ENCODE measurements at places on chromosomes 1 and 21.

- H3K4me1 ChIP-seq, result no peaks in the 10 kb centered on the region
- DNase-seq, result no peak
- H3K27ac ChIP-seq, result no peak overlapping the region
- no peak overlapping the region for H3K4me3 ChIP-seq
Observed at GRCh38 chr1:38831731-38832369, 27.7 kb downstream of the RRAGC start.

DNA sequence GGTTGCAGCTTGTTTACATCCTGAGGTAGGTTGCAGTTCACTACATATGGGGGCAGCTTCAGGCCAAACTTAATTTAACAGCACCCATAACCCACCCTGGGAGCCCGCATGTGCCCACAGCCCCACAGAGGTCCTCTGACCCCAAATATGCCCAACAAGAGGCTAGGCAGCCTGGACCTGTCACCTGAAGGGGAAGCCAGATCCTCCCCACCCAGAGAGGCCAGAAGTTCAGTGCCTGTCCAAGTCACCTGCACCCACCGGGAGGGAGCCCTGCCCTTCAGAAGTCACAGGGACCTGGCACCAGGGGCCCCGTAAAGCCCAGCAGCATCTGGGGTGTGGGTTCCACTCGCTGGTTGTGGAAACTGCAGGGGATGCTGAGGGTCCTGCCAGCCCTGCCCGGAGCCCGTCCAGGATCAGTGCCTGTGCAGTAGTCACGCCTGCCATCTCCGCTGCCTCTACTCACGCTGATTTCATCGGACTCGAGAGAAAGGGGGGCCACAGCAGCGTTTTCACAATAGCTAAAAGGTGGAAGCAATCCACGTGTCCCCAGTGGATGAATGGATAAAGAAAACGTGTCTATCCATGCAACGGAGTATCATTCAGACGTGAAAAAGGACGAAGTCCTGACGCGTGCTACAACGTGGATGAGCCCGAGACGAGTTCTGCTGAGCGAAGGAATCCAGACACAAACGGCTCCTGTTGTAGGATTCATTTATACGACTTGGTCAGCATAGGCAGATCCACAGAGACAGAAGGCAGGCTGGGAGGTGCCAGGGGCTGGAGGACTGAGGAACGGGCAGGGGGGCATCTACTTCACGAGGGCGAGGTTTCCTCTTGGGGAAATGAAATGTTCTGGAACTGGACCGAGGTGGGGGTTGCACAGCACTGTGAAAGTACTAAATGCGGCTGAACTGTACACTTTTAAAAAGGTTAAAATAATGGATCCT lies 33.9 kb upstream of the COL6A2 start:
- DNase-seq, result no peak
- peaks cover 31% of the 10 kb centered on the region for H3K27me3 ChIP-seq
- H3K4me3 ChIP-seq, result no peak overlapping the region
- no peak overlapping the region for H3K27ac ChIP-seq
- H3K36me3 ChIP-seq, result no peaks in the 10 kb centered on the region

- peak; percentile 17 for DNase-seq
- H3K27me3 ChIP-seq, result no peaks in the 10 kb centered on the region
- H3K36me3 ChIP-seq, result peaks cover 3% of the 10 kb centered on the region
- no peak overlapping the region for H3K4me3 ChIP-seq
- peaks cover 14% of the 10 kb centered on the region for H3K4me1 ChIP-seq
Observed at GRCh38 chr1:84847253-84848250, 45.5 kb downstream of the LPAR3 start.

GRCh38 chr1:168835791-168836190 lies 106.8 kb upstream of the DPT start:
- no peak overlapping the region for H3K27ac ChIP-seq
- H3K27me3 ChIP-seq, result no peaks in the 10 kb centered on the region
- H3K36me3 ChIP-seq, result no peaks in the 10 kb centered on the region
- H3K4me1 ChIP-seq, result peaks cover 10% of the 10 kb centered on the region

DNA sequence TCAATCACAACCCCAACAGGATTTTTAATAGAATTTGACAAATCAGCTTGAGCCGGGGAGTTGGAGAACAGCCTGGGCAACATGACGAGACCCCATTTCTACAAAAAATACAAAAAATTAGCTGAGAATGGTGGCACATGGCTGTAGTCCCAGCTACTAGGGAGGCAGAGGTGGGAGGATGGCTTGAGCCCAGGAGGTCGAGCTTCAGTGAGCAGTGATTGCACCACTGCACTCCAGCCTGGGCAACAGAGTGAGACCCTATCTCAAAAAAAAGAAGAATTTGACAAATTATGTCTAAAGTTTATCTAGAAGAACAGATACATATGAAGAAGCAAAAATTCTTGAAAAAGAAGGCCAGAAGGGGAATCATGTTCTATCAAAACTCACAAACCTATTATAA lies 43.2 kb downstream of the FRRS1 start:
- no peaks in the 10 kb centered on the region for H3K4me1 ChIP-seq
- DNase-seq, result no peak
- no peak overlapping the region for H3K27ac ChIP-seq
- H3K27me3 ChIP-seq, result peaks cover 2% of the 10 kb centered on the region
- no peaks in the 10 kb centered on the region for H3K36me3 ChIP-seq
- H3K4me3 ChIP-seq, result no peak overlapping the region

- peaks cover 7% of the 10 kb centered on the region for H3K27me3 ChIP-seq
- H3K4me1 ChIP-seq, result no peaks in the 10 kb centered on the region
- no peak overlapping the region for H3K27ac ChIP-seq
Observed at GRCh38 chr1:112007169-112007568, 17.7 kb upstream of the KCND3 start.

DNA sequence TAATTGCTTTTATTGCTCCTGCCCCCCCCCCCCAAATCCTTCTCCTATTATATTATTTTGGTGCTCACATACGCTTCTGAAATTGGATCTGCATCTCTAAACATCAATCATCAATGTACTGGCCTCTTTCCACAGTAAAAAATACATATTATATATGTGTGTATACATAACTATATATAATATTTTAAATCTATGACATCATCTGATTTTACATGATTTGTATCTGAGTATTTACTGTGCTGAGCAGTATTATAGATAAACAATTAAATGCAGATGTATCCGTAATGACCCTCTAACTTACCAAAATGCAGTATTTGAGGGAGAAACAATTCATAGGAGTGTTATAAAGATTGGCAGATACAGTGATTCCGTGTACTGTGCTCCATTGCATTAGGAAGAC lies 832 bp downstream of the PLPPR4 start:
- no peak overlapping the region for H3K27ac ChIP-seq
- no peak overlapping the region for H3K4me3 ChIP-seq
- DNase-seq, result no peak
- peaks cover 8% of the 10 kb centered on the region for H3K4me1 ChIP-seq

DNA sequence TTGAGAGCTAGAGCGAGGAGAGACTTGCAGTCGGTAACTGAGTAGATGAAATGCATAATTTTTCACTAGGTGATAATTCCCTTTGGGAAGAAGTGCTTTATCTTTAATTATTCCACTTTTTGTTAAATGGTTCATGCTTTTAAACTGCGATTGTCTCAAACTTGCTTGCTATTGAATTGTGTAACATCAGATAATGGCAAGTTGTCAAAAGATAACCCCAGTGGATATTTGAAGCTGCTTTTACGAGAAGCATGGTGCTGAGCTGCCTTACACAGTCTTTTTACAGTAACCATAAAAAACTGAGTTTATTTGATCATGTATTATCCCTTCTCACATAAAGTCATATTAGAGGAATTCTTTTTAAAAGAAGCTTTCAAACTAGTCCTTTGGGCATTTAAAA lies 30.2 kb downstream of the TMEM50B start:
- DNase-seq, result no peak
- no peak overlapping the region for H3K27ac ChIP-seq
- no peak overlapping the region for H3K4me3 ChIP-seq
- H3K36me3 ChIP-seq, result peaks cover 3% of the 10 kb centered on the region
- no peaks in the 10 kb centered on the region for H3K27me3 ChIP-seq

DNA sequence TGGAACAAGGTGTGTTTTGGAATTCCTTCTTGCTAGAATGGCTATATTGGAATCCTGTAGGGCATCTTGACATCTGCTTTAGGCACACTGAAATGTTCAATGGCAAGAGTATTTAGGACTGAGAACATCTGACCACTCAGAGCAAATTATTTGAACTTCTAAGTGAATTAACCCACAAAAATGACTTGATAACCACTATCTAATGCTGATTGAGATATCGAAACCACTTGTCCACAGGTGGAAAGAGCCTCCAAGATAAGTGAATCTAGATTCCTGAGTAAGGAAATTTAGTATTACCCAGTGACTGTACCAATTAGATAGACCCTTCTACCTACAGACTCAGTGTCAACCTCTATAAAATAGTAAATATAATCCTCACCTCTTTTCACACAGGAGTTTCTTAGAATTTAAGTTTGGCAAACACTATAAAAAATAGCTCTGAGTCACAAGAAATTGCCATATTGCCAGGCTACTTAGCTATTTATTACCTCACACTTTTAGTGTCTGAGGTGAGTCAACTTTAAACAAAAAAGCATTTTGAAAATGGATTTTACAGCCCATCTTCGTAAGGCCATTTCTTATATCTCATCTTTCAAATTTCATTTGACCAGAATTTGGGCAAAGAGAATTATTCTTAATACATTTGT lies 421.8 kb downstream of the PTBP2 start:
- H3K4me3 ChIP-seq, result no peak overlapping the region
- H3K27ac ChIP-seq, result no peak overlapping the region
- no peaks in the 10 kb centered on the region for H3K4me1 ChIP-seq
- DNase-seq, result no peak

- no peak for DNase-seq
- H3K4me3 ChIP-seq, result no peak overlapping the region
- H3K4me1 ChIP-seq, result no peaks in the 10 kb centered on the region
- no peaks in the 10 kb centered on the region for H3K36me3 ChIP-seq
- H3K27ac ChIP-seq, result no peak overlapping the region
Observed at GRCh38 chr1:231176421-231176820, 14.6 kb downstream of the TRIM67 start.

- H3K27me3 ChIP-seq, result no peaks in the 10 kb centered on the region
- H3K27ac ChIP-seq, result peak overlapping the region; percentile 77
- H3K4me3 ChIP-seq, result no peak overlapping the region
Observed at GRCh38 chr1:22088331-22088730, 35.8 kb downstream of the CDC42 start.

GRCh38 chr1:56423716-56424115 lies 155.6 kb downstream of the PLPP3 start:
- H3K27ac ChIP-seq, result no peak overlapping the region
- H3K36me3 ChIP-seq, result no peaks in the 10 kb centered on the region
- H3K4me1 ChIP-seq, result no peaks in the 10 kb centered on the region

DNA sequence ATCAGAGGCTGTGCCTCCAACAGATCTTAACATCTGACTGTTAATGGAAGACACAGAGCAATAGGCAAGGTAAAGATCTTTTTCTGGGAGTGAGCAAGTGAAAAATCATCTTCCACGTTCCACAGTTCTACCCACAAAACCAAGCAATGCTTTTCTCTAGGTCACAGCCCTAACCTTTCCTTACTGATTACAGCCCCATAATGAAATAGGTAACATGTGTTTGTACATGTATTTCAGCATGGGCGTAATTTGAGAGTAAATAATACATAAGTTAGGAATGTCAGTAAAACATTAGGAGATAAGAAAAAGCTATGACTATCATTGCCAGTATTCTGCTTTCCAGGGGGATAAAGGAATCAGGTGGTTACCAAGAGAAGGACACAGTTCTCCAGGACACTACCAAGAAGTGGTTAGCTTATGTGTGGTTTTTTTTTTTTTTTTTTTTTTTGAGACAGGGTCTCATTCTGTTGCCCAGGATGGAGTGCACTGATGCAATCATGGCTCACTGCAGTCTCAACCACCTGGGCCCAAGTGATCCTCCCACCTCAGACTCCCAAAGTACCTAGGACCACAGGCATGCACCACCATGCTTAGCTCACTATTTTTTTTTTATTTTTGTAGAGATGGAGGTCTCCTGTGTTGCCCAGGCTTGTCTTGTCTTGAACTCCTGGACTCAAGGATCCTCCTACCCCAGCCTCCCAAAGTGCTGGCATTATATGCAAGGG lies 72.0 kb downstream of the DAP3 start:
- DNase-seq, result no peak
- peaks cover 28% of the 10 kb centered on the region for H3K36me3 ChIP-seq
- no peaks in the 10 kb centered on the region for H3K27me3 ChIP-seq
- H3K4me3 ChIP-seq, result no peak overlapping the region

DNA sequence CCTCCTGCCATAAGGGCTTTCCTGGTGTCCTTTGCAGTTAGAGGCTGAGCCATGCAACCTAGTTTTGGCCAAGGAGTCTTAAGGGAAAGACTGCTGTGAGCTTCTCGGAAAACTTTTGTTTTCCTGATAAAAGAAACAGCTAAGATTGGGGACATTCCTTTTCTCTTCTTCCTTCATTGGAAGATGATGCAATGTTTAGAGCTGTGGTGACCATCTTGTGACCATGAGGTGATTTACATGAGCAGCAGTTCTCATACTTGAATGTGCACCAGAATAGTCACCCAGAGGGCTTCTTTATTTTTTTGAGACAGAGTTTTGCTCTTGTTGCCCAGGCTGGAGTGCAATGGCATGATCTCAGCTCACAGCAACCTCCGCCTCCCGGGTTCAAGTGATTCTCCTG lies 20.4 kb upstream of the SMAP2 start:
- H3K27ac ChIP-seq, result no peak overlapping the region
- no peak overlapping the region for H3K4me3 ChIP-seq
- no peaks in the 10 kb centered on the region for H3K27me3 ChIP-seq
- peaks cover 9% of the 10 kb centered on the region for H3K4me1 ChIP-seq

- peaks cover 10% of the 10 kb centered on the region for H3K27me3 ChIP-seq
- DNase-seq, result no peak
- no peak overlapping the region for H3K4me3 ChIP-seq
- no peaks in the 10 kb centered on the region for H3K36me3 ChIP-seq
- no peak overlapping the region for H3K27ac ChIP-seq
Observed at GRCh38 chr1:175073633-175074032, 6.0 kb downstream of the TNN start.

GRCh38 chr1:1211541-1212441 lies 2.2 kb downstream of the TNFRSF4 start:
- H3K4me3 ChIP-seq, result peak overlapping the region; percentile 68
- H3K36me3 ChIP-seq, result peaks cover 14% of the 10 kb centered on the region
- peak overlapping the region; percentile 36 for H3K27ac ChIP-seq
- no peaks in the 10 kb centered on the region for H3K27me3 ChIP-seq
- peaks cover 48% of the 10 kb centered on the region for H3K4me1 ChIP-seq

- no peak for DNase-seq
- no peaks in the 10 kb centered on the region for H3K36me3 ChIP-seq
- peaks cover 23% of the 10 kb centered on the region for H3K4me1 ChIP-seq
Observed at GRCh38 chr1:183414365-183414764, 3.8 kb downstream of the NMNAT2 start.

- no peaks in the 10 kb centered on the region for H3K36me3 ChIP-seq
- H3K4me3 ChIP-seq, result no peak overlapping the region
- no peaks in the 10 kb centered on the region for H3K4me1 ChIP-seq
- no peak overlapping the region for H3K27ac ChIP-seq
- peaks cover 8% of the 10 kb centered on the region for H3K27me3 ChIP-seq
Observed at GRCh38 chr1:93995837-93996536, 86.8 kb upstream of the GCLM start.

GRCh38 chr1:186655876-186656275 lies 24.3 kb downstream of the PTGS2 start:
- H3K4me1 ChIP-seq, result no peaks in the 10 kb centered on the region
- peaks cover 3% of the 10 kb centered on the region for H3K27me3 ChIP-seq
- no peak overlapping the region for H3K27ac ChIP-seq
- no peak for DNase-seq
